ENCODE measurements at places on chromosomes 4 and X.
A peak's percentile ranks its signal among the peaks of the same experiment; 100 is the strongest.

DNA sequence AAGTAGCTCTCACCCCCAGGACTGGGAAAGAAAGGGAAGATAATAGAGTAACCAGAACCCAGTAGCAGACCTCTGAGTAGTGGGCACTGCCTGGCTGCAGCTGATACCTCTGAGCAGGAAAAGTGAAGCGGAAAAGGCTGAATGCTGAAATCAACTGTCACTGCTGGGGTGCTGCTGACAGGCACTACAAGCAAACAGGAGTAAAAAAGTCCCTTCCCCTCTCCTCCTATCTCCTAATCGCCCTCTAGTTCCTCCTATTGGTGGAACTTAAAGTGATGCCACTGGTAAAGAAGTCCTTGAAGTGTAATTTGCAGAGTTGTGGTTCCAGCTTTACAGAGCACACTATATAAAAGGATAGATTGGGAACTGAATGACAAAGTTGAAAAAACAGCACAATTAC is 32.8 kb upstream of the GLRB start:
- H3K27me3 ChIP-seq, result no peaks in the 10 kb centered on the region
- no peaks in the 10 kb centered on the region for H3K36me3 ChIP-seq
- H3K27ac ChIP-seq, result no peak overlapping the region
- no peak for DNase-seq
- no peak overlapping the region for H3K4me3 ChIP-seq

- no peak overlapping the region for H3K4me3 ChIP-seq
- H3K36me3 ChIP-seq, result peaks cover 4% of the 10 kb centered on the region
- H3K4me1 ChIP-seq, result no peaks in the 10 kb centered on the region
These were observed 153.6 kb downstream of the SOWAHB start for GRCh38 chr4:76744241-76744921.

- no peaks in the 10 kb centered on the region for H3K4me1 ChIP-seq
- no peak overlapping the region for H3K27ac ChIP-seq
- H3K36me3 ChIP-seq, result no peaks in the 10 kb centered on the region
- DNase-seq, result no peak
These were observed 5.8 kb downstream of the WAS start for GRCh38 chrX:48689208-48689920.

GRCh38 chrX:11437642-11438379 is 144.6 kb downstream of the AMELX start:
- no peaks in the 10 kb centered on the region for H3K36me3 ChIP-seq
- H3K27me3 ChIP-seq, result no peaks in the 10 kb centered on the region
- no peak for DNase-seq
- no peak overlapping the region for H3K4me3 ChIP-seq
- peak overlapping the region; percentile 23 for H3K27ac ChIP-seq

DNA sequence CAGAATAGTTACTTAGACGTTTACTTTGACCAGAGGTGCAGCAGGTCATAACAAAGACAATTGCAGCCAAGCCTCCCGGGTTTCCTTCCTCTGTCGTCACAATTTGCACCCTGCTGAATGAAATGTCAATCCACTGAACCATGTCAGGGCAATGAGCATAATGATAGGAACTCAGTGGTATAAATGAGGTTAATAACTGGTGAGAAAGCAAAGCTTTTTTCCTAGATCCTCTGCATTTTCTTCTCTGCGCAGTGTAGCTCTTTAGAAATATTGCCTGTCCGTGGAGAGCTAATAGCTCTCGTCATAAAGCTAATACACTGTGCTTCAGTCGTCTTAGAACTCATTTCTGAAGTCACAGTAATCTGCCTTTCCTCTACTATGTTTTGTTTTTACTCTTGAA is 1960.1 kb upstream of the ADGRL3 start:
- H3K36me3 ChIP-seq, result no peaks in the 10 kb centered on the region
- no peak overlapping the region for H3K4me3 ChIP-seq
- H3K27ac ChIP-seq, result no peak overlapping the region
- DNase-seq, result no peak

- no peak for DNase-seq
- no peaks in the 10 kb centered on the region for H3K4me1 ChIP-seq
- no peak overlapping the region for H3K27ac ChIP-seq
- no peak overlapping the region for H3K4me3 ChIP-seq
- no peaks in the 10 kb centered on the region for H3K36me3 ChIP-seq
These were observed 156.9 kb downstream of the SLIT2 start for GRCh38 chr4:20408611-20409010.

DNA sequence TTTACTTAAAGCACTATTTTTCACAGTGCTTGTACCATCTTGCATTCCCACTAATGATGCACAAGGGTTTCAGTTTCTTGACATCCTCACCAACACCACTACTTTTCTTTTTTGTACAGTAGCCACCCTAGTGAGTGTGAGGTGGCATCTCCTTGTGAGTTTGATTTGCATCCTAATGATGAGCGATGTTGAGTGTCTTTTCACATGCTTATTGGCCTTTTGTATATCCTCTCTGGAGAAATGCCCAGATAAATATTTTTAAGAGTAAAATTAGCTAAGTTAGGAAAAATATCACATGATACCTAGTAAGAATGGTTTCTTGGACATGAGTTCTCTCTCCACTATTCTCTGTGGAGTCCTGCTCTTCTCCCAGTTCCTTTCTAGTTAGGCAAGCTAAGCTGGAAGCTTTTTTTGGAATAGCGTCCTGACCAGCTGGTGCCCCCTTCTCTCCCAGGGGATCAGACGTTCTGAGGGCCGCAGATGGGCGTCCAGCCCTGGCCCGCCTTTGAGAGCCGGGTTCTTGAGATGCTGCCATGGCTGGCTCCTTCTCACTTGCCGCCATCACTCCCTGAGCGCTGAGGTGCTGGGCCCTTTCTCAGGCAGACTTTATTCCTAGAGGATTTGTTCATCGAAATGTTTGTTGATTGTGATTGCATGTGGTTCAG is 132.1 kb downstream of the ARHGAP10 start:
- no peaks in the 10 kb centered on the region for H3K27me3 ChIP-seq
- H3K4me1 ChIP-seq, result no peaks in the 10 kb centered on the region
- H3K27ac ChIP-seq, result peak overlapping the region; percentile 35

GRCh38 chr4:40649321-40649720 is 19.7 kb upstream of the RBM47 start:
- no peak for DNase-seq
- H3K27ac ChIP-seq, result no peak overlapping the region
- no peaks in the 10 kb centered on the region for H3K36me3 ChIP-seq

- no peaks in the 10 kb centered on the region for H3K27me3 ChIP-seq
- no peak overlapping the region for H3K4me3 ChIP-seq
- no peaks in the 10 kb centered on the region for H3K4me1 ChIP-seq
- no peak for DNase-seq
- H3K27ac ChIP-seq, result no peak overlapping the region
- H3K36me3 ChIP-seq, result no peaks in the 10 kb centered on the region
These were observed 256.1 kb upstream of the PITX2 start for GRCh38 chr4:110878956-110879355.

GRCh38 chr4:174828845-174829701 is at the start of gene GLRA3:
Gene GLRA3 (minus strand): TSS chr4:174829247. CDS start chr4:174828811, 436 bp downstream.
- H3K4me3 ChIP-seq, result no peak within 1 kb of the TSS
- no peaks in the 10 kb centered on the region for H3K36me3 ChIP-seq
- H3K27me3 ChIP-seq, result no peaks in the 10 kb centered on the region
- no peak for DNase-seq

DNA sequence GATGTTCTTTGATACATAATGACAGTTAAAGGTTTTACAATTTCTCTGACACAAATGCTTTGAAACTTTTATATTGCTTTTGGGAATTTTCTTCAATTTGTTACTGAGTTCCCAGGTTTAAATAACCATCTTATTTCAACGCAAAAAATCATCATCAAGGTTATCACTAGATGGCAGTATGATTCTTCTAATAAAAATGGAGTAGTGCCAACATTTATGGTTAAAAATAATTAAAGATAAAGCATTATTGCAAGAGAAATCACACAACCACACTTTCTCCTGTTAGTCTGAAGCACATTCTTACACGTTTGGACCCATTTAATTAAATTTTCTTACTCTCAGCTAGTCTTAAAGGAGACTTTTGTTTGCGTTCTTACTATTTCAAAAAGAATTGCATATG is 611.3 kb upstream of the CPXCR1 start:
- DNase-seq, result no peak
- H3K27me3 ChIP-seq, result no peaks in the 10 kb centered on the region
- H3K4me1 ChIP-seq, result no peaks in the 10 kb centered on the region
- H3K4me3 ChIP-seq, result no peak overlapping the region

GRCh38 chr4:8370835-8371595 is 69.5 kb downstream of the ACOX3 start:
- H3K36me3 ChIP-seq, result no peaks in the 10 kb centered on the region
- DNase-seq, result no peak
- H3K4me1 ChIP-seq, result no peaks in the 10 kb centered on the region
- H3K27ac ChIP-seq, result no peak overlapping the region
- H3K4me3 ChIP-seq, result no peak overlapping the region
